ENCODE measurements at places on chromosomes 7 and 10. TPM values are rescaled to one million over a fixed set of nuclear protein-coding genes. Genes with fewer than 3 reads are reported as not detected.

- DNase-seq, result peak; percentile 19
These were observed 107.9 kb upstream of the PPIF start for GRCh38 chr10:79239275-79239779.

Gene TAS2R41
- total RNA-seq, result not detected

Gene SGCE
- total RNA-seq, result 92.1 TPM

- no peak for DNase-seq
These were observed 93.8 kb upstream of the NOBOX start for GRCh38 chr7:144497282-144497681.

DNA sequence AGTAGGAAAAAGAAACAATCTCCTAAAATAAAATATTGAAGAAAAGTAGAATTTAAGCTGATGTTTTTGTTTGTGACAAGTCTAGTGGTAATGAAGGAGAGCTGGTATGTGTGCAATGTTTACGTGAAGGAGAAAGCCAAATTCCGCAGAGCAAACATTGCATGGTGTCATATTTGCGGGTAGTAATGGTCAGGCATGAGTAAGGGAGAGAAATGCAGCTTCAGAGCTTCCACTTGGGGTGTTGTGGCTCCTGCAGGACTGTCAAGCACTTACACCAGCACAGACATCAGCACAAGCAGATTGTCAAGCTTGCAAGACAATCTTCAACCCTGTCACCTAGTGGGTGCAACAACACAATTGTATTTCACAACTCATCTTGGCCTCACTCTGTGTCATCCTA, 136.5 kb upstream of the ETV1 start:
- peak; percentile 60 for DNase-seq

- DNase-seq, result peak; percentile 7
These were observed 255.5 kb upstream of the C7orf33 start for GRCh38 chr7:148334959-148335577.

DNA sequence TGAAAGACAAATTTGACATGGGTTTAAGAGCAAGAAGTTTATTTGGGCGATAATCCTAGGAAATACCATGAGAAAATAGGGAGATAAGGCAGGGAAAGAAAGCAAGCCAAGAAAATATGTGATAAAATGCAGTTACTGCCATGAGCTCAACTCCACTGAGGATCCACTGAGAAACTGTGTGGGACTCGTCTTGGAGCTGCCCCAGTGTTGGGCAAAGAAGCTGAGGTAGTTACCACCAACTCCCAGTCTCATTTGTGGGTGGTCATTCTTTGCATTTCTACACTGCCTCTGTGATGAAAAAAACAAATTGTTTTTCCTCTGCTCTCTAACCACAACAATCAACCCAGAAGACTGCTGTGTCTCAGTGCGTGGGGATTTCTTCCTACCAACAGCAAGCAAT, 498.2 kb downstream of the PLXDC2 start:
- DNase-seq, result no peak

GRCh38 chr7:135330088-135330487, 96.5 kb downstream of the STRA8 start:
- DNase-seq, result no peak

GRCh38 chr10:30902621-30903396, 128.9 kb downstream of the ZNF438 start:
- DNase-seq, result no peak

DNA sequence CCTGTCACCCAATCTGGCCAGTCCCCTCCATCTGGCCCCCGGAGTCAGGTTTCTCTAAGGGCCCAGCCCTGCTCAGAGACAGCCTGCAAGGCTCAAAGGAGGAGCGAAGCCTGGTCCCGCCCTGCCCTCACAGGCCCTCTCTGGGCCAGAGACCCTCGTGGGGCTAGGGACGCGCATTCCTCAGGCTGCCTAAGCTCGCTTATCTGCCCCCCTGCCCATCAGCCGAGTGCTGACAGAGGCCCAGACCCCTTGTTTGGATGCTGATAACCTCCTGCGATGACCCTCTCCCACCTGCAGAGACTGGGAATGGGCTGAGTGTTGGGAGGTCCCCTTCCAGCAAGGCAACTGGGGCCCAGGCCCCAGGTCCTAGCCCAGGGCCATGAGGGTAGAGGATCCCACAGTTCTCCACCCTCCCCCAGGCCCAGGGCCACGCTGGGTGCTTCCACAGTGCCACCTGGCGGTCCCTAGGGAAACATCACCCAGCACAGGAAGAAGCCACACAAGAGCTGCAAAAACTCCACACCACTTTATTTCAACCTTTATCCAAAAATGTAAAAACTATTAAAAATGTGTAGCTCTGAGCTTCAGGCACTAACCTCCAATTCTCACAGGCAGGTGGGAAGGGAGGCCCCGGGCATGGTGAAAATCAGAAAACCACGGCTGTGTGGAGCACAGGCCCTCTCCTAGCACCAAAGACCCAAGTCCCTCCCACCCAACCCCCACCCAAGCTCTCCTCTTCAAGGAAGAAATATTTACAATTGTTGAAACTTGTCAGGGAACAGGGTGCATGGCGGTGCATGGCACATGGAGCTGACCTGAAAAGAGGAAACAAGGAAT, 2.2 kb downstream of the NPM3 start:
- peak; percentile 57 for DNase-seq

Measured in LHCN-M2 (cell line).